CD8-positive, alpha-beta T cell (primary cell): ENCODE measurements at places on chromosomes 1 and 21. TPM values are rescaled to one million over a fixed set of nuclear protein-coding genes. Genes with fewer than 3 reads are reported as not detected.

Gene KRTAP10-10
- total RNA-seq, result not detected

Gene OR14K1
- not detected for total RNA-seq

Gene OR2T29
- not detected for total RNA-seq

Gene NCAM2
- total RNA-seq, result not detected

Gene CD1D
- total RNA-seq, result not detected

Gene TTC39A
- total RNA-seq, result not detected

Gene RCSD1
- 42.4 TPM for total RNA-seq
